ENCODE measurements at places on chromosomes 13 and 19.

DNA sequence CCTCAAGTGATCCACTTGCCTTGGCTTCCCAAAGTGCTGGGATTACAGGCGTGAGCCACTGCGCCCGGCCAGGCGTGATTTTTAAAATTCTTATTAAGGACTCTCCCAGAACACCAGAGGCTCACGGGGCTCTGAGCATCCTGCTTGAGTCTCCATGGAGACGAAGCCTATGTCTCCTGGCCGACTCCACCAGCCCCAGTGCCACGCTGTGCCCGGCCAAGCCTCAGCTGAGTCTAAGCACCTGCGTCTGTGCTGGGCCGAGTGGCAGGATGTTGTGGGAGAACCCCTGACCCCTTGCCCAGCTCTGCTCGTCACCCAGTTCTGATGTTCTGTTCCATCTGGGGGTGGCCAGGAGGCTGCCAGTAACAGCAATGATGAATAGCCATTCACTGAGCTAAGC lies 3.9 kb upstream of the CELF5 start:
- DNase-seq = no peak

DNA sequence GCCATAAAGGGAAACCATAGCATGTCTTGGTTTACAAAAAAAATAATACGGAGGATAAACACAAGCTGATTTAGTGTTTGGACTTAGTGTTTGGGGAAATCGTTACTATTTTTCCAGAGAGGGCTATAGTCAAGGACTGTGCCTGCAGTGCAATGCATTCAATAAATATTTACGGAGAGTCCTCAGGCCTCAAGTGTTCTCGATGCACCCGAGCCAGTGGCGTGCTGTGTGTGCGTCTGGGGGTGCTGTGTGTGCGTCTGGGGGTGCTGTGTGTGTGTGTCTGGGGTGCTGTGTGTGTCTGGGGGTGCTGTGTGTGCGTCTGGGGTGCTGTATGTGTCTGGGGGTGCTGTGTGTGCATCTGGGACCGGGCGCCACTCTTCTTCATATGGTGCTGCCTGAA lies 71.7 kb upstream of the GTF3A start:
- DNase-seq = no peak

- no peak for DNase-seq
Observed at GRCh38 chr13:91126806-91127205, 220.7 kb upstream of the MIR17HG start.

GRCh38 chr19:53015730-53016129 lies 2.0 kb downstream of the ERVV-1 start:
- no peak for DNase-seq

GRCh38 chr19:5138606-5139582 lies 170.0 kb downstream of the KDM4B start:
- DNase-seq = no peak

- DNase-seq = no peak
Observed at GRCh38 chr13:92602560-92602959, 624.0 kb upstream of the GPC6 start.

DNA sequence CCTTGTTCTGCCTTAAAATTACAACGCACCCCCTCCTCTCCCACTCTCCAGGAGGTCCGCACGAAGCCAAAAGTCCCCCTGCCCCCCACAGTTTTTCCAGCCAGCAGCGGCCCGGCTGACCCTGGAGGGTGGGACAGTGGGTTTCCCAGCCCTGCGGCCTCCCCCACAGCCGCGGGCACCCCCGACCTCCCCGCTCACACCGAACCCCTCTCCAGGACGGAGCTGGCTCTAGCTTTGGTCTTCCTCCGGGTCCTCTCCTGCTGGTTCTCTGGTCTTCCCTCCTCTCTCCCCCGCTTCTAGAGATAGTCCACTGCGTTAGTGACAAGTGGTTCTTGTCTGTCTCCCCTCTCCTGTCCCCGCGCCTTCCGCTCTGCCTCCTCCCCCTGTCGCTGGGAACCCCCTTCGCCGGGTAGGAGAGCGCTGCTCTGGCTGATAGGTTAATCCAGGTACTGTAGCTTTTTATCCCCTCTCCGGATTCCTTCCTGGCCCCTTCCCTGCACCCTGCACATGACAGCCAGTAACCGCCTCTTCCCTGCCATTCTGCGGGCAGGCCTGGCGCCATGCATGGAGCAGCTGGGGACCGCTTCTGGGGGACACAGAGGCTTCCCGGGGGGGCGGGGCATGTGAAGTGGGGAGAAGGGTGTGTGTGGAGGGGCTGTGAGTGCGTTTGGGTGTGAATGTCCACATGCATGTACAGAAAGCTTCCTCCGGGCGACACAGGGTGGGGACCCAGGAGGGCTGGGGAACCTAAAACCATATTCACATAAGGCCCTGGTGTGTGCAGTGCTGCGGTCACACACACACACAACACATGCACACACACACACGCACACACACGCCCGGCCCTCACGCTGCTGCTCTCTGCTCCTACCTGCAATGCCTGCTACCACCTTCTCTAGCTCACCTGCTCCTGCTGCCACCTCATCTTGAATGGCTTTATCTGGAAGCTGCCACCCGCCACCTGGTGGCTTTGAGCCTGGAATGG lies 17.2 kb downstream of the PRR36 start:
- no peak for DNase-seq

GRCh38 chr13:98918771-98919170 lies 59.1 kb downstream of the DOCK9 start:
- DNase-seq = no peak

DNA sequence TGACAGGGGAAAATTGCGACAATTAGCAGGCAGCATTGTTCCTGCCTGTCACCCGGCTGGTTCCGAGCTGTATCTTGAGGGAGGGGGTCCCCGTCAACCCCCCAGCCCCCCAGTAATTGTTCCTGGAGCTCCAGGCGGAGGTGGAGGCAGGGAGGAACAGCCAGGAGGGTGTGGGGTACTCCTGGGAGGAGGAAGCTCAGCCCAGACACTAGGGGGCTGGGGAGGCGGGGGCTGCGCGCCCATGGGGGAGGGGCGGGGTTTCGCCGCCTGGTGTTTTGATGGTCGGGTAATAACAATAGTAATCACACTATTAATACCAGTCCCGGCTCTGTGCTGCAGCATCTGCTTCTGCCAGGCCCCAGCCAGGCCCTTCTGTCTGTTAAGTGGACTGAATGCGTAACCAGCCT lies 8.6 kb downstream of the NPAS1 start:
- no peak for DNase-seq

- no peak for DNase-seq
Observed at GRCh38 chr13:97477844-97478243, 43.9 kb downstream of the RAP2A start.

DNA sequence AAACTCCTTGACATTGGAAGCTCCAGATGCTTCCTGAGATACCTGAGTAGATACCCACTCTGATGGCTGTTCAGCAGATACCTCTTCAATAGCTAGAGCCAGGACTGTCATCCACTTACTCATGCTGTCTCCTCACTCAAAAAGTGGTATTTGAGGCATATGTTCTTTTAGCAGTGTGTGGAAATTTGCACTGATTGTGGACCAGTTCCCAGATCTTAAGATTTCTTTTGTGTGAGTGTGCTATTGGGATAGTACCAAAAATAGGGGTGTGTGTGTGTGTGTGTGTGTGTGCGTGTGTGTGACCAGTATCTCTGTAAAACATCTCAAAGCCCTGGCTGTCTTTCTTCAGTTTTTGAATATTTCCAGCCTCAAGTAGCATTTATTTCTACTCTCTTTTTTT lies 108.3 kb downstream of the SLITRK5 start:
- no peak for DNase-seq

GRCh38 chr13:93900731-93901130 lies 578.8 kb downstream of the DCT start:
- no peak for DNase-seq

DNA sequence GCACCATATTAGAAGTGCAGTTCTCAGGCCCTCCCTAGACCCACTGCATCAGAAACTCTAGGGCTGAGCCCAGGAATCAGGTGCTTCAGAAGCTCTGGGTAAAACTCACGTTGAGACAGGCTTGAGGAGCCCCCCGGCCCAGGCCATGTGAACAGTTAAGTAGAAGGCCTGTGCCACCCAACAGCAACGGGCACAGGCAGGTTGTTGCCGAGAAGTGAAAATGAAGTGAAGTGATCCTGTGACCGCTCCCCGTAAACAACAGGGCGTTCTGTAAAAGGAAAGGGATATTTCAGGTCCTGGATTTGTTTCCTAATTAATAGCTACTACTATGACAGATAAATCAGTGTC lies 128.8 kb downstream of the ATP11A start:
- DNase-seq = no peak

- DNase-seq = no peak
Observed at GRCh38 chr19:34484328-34484727, 2.8 kb downstream of the WTIP start.

GRCh38 chr13:23754506-23754905 lies 134.7 kb downstream of the MIPEP start:
- DNase-seq = no peak

DNA sequence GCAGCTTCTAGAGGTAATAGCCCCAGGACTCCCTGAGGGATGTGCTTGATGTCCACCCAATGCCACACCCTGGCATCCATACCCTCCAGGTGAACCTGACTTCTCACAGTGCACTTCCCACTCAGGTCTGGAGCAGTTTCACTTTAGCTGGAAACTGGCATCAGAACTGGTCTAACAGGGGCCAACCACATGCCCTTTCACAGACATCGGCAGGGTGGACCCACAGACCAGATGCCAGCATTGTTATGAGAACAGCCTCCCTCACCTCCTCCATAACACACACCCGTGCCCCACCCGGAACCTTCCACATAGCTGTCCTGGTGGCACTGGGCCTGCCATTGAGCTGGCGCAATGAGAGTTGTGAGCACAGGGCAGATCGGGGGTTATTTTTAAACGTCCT lies 77.4 kb upstream of the GPR12 start:
- DNase-seq = no peak

DNA sequence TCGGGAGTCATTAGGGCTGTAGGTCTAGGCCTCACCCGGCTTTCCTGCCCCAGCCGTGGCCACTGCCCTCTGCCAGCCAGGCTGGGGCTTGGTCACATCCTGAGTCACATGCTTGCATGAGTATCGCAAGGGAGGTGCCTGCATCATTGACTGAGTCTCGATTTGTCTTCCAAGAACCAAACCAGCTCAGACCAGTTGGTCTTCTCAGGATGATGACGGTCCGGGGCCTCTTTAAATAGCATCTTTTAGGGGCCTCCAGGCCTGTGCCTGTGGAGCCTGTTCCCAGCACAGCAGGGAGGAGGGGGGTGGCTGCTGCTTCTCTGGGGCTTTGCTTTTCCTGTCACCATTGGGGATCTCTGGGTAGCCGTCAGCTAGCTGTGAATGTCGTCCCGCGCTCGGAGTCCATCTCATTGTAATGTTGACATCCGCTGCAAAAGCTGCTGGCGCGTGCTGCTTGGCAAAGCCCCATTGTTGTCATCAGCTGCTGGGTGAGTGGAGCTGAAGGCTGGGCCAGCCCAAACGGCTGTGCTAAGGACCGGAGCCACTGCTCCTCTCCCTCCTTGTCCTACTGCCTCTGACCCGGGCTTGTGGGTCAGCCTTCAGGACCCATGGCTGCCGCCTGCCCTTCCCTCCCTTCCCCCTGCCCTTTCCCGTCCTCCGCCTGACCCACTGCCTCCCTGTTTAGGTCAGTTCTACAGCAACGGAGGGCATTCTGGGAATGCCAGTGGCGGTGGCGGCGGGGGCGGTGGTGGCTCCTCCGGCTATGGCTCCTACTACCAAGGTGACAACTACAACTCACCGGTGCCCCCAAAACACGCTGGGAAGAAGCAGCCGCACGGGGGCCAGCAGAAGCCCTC lies 14.3 kb upstream of the QTRT1 start:
- DNase-seq = no peak

- no peak for DNase-seq
Observed at GRCh38 chr13:39405107-39405506, 197.9 kb downstream of the LHFPL6 start.

- no peak for DNase-seq
Observed at GRCh38 chr13:25806264-25806974, 245.4 kb downstream of the SHISA2 start.

- no peak for DNase-seq
Observed at GRCh38 chr13:111659219-111659775, 338.9 kb downstream of the TEX29 start.

- no peak for DNase-seq
Observed at GRCh38 chr13:114128624-114129522, 3.5 kb downstream of the RASA3 start.

DNA sequence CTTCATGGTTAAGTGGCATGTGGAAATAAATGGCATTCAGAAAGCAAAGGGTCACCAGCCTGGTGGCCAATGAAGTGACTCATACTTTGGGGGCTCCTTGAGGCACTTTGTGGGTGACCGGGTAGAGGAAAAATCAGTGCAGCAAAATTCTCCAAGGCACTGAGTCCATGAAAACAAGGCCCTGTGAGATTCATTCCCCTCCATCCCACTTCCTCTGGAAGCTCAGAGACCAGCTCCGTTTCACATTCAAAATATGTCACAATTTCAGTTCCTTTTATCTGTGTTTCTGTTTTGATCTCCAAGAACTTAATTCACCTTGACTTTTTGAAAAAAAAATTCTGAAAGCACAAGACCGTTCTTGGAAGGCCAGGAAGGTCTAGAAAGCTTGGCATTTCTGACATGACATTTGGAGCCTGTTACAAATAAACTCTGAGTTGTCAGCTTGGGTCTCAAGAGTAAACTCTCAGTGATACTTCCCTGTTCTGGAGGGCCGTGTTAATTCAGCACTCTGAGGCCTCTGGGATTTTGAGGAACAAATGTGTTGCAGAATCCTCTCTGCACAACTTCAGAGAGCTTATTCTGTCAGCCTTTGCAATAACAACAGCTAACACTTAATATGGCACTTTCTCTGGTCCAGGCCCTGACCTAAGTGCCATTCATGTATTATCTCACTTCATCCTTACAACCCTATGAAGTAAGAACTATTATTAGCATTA lies 6.8 kb downstream of the CYSLTR2 start:
- DNase-seq = no peak

DNA sequence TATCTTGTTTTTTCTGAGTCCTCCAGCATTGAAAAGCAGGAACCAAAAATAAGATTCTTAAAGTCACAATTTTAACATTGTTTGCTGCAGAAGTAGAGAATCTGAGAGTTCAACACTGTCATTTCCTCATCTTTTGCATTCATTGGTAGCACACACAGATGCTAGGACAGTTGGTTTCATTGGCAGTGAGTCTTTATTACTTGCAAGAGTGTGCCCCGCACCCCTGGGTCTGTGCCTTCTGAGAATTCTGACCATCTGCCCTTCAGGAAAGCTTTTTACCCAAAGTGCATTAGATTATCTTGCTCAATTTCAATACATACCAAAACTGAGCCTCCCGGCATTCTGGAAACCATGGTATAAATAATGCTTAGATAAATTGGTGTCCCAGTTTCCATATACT lies 247.7 kb upstream of the SLITRK1 start:
- no peak for DNase-seq

- DNase-seq = no peak
Observed at GRCh38 chr19:2333807-2334211, 5.3 kb downstream of the SPPL2B start.

- no peak for DNase-seq
Observed at GRCh38 chr19:10293637-10294367, 4.0 kb downstream of the ICAM5 start.

- no peak for DNase-seq
Observed at GRCh38 chr13:46665633-46666482, 112.9 kb downstream of the LRCH1 start.

- no peak for DNase-seq
Observed at GRCh38 chr19:2989236-2989946, 12.0 kb downstream of the TLE6 start.

GRCh38 chr13:40992678-40993518 lies 26.2 kb downstream of the ELF1 start:
- peak; percentile 83 for DNase-seq

GRCh38 chr13:109381546-109382180 lies 404.7 kb downstream of the IRS2 start:
- DNase-seq = no peak

GRCh38 chr19:55224038-55224665 lies 4.4 kb downstream of the TMEM86B start:
- DNase-seq = no peak
